ENCODE measurements at places on chromosomes 1 and 21.

- no peak for DNase-seq
Observed at GRCh38 chr1:13513895-13514546, at the start of gene LRRC38. Gene LRRC38, minus strand, starts transcription at chr1:13514003. Its CDS starts 410 bp downstream, at chr1:13513593.

DNA sequence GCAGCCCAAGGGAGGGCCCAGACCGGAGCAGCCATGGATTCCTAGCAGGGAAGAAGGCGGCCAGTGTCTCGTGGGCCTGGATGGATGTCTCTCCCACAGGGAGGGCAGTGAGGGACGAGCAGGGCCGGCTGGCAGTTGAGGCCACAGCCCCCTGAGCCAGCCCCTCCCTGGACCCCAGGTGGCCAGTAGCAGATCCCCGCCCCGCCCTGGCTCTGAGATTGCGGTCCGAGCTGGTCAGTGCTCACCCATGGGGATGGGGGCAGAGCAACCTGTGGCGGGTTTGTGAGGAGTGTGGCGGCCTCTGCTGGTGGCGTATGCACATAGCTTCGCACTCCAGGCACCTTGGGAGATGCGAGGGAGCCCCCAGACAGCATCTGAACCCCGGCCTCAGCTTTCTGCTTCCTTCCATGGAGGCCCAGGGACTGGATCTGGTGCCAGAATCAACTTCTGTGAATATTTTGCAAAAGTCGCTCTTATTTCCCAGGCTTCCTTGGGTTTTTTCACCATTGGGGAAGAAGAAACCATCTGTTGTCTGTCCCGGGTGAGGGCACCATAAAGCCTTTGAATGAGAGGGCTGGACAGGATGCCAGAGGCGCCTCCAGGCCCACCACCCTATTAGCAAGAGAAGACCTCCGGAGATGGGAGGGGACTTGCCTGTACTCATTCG, 8.4 kb upstream of the KCNN3 start:
- peak; percentile 23 for DNase-seq

GRCh38 chr21:38788275-38788905, 17.3 kb upstream of the ETS2 start:
- DNase-seq: no peak

- no peak for DNase-seq
Observed at GRCh38 chr1:87584586-87584985, 255.9 kb downstream of the LMO4 start.

DNA sequence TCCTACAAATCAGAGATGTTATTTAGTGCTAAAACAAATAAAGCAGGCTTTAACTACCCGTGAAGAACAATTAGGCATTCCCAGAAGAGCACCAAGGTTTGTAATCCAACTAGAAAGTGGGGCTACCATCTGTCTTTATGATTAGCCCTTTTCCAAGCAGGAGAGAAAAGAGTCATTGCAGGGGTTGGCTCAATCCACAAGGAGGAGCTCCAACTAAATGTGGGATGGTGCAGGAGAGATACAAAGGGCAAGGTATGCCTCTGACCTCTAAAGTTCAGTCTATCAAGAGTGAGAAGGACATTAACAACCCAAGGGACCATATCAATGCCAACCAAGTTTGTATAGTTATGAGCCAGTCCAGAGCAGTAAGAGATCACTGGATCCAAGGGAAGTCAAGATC, 382.7 kb upstream of the DUSP10 start:
- no peak for DNase-seq

DNA sequence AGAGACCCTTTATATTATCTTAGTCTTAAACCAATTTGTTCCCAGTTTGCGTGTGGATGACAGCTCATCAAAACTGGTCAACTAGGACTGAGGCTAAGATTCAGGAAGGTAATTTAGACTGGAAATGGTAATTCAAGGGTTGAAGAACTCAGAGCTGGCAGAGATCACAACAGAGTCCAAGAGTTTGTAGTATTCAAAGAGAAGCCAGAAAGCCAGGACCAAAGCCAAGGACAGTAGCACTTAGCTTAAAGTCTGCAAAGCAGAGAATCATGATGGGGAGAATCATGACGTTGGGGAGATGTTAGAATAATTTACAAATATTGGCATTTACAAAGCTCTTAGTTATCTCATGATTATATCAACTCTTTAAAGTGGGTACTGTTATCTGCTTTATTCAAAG, 32.6 kb downstream of the RNF11 start:
- peak; percentile 26 for DNase-seq

- no peak for DNase-seq
Observed at GRCh38 chr1:197782722-197783360, 7.6 kb upstream of the DENND1B start.

DNA sequence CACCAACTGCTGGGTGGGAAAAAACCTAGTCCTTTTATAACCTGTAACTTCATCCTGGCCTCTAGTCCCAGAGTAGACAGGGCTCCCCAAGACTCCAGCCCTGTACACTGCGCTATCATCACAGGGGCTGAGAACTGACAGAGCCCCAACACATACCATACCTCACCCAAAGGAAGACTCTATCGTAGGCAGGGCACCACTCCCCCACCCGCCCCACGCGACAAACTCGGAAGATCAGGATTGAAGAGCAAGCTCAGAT, 15.8 kb downstream of the INPP5B start:
- no peak for DNase-seq

Measured in stromal cell of bone marrow (primary cell).